ENCODE measurements at places on chromosomes 3 and 15. TPM values are rescaled to one million over a fixed set of nuclear protein-coding genes. Genes with fewer than 3 reads are reported as not detected.

UMPS gene
- 27.9 TPM for total RNA-seq

UACA gene
- 152 TPM for total RNA-seq

GOLGA6L25 gene
- not detected for total RNA-seq

SCAANT1 gene
- not detected for total RNA-seq

NR1I2 gene
- total RNA-seq: not detected

WDR5B gene
- total RNA-seq: 5.9 TPM
